ENCODE measurements at places on chromosomes 3 and 15.

DNA sequence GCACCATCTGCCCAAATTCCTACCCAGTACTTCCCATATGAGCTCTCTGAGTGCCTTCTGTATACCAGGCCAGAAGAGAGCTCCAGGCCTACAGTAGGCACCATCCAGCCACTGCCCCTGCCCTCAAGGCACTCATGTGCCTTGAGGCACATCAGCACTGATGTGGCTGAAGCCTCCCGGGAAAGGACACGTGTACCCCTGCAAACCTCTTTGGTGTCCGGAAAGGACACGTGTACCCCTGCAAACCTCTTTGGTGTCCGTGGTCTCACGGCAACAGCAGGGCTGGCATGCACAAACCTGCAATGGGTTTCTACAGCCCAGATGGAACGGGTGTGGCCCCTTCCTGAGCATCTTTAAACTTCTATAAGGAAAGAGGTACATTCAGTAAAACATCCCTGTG, 209.4 kb upstream of the IGF1R start:
- no peak for DNase-seq

DNA sequence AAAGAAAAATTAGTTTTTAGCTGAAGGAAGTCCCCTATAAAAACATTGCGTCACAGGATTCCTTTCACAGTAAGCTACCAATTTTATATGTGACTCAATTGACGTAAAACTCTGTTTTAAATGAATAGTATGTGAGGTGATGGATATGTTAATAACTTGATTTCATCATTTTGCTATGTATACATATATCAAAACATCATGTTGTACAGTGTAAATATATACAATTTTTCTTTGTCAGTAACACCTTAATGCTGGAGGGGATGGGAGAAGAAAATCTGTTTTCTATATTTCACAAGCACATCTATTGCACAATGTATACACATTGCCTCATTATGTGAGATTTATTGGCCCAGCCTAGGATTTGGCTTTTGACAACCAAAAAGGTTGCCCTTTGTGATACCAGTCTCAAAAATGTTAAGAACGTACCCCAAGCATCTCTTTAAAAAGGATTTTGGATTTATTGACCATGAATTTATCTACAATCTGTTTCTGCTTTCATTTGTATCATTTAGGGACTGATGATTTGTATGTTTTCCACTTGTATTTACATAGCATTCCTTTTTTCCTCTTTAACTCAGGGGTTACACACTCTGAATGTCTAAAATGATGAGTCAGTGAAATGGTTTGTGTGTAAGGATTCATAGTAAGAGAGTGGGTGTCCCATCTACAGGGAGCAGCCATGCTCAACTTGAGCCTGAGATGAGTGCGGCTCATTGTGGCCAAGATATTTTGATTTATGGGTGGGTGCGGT, 62.6 kb downstream of the CRTC3 start:
- DNase-seq, result no peak

GRCh38 chr15:67865331-67865730, 25.5 kb upstream of the RNU6-1 start:
- no peak for DNase-seq

- DNase-seq, result no peak
Measured at GRCh38 chr15:57377478-57377847, 1.2 kb downstream of the CGNL1 start.

All from stomach (tissue), 19 donors.